ENCODE measurements at places on chromosomes 12 and 14. TPM values are rescaled to one million over a fixed set of nuclear protein-coding genes. Genes with fewer than 3 reads are reported as not detected.

The GYS2 gene
- total RNA-seq, result not detected

GRCh38 chr12:105862163-105862821 is 276.5 kb downstream of the NUAK1 start:
- H3K4me1 ChIP-seq, result no peaks in the 10 kb centered on the region
- no peak overlapping the region for H3K4me3 ChIP-seq
- no peaks in the 10 kb centered on the region for H3K27me3 ChIP-seq
- DNase-seq, result no peak
- H3K36me3 ChIP-seq, result no peaks in the 10 kb centered on the region
- H3K27ac ChIP-seq, result no peak overlapping the region

DNA sequence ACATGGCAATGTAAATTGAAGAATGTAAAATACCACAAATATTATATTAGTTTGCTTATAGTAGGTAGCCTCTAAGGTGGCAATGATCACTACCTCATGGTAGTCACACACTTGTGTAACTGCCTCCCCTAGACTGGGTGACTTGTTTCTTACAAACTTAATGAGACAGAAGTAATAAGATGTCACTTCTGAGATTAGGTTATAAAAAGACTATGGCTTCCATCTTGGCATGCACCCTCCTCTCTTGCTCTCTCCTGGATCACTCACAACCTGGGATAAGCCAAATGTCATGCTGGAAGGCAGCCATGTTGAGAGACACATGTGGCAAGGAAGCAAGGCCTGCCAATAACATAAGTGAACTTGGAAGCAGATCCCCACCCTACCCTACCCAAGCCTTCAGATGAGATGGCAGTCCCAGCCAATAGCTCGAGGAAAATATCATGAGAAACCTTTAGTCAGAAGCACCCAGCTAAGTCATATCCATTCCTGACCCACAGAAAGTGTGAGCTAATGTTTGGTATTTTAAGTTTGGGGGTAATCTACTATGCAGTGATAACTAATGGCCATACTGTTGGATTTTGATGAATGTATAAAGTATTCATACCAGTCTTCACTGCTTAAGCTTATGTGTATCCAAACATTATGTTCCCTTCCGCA is 43.3 kb downstream of the PPP1R12A start:
- no peaks in the 10 kb centered on the region for H3K36me3 ChIP-seq
- H3K4me1 ChIP-seq, result no peaks in the 10 kb centered on the region
- H3K27me3 ChIP-seq, result no peaks in the 10 kb centered on the region
- H3K4me3 ChIP-seq, result no peak overlapping the region

DNA sequence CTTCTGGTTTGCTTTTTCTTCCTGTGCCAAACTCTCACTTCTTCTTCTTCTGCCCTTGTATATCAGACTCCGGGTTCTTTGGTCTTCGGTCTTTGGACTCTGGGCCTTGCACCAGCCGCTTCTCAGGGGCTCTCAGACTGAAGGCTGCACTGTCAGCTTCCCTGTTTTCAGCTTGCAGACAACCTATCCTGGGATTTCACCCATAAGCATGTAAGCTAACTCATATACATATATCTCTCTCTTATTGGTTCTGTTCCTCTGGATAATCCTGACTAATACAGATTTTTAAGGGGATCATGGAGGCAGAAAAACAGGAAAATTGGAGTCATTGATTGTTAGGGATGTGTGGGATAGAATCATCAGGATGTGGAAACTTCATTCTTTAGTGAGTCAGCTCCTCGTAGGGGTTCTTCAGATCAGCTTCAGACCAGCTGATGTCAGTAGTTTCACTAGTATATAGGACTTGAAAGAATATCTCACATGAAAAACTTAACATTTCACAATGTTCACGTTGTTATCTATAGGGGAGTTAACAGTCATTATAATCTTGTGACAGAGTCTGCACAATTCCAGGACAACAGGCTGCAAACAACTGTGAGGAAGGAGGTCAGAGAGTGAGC is 102.9 kb downstream of the RASSF9 start:
- no peak overlapping the region for H3K4me3 ChIP-seq
- H3K36me3 ChIP-seq, result no peaks in the 10 kb centered on the region
- DNase-seq, result no peak
- no peak overlapping the region for H3K27ac ChIP-seq
- H3K4me1 ChIP-seq, result no peaks in the 10 kb centered on the region

The TTC9 gene
- 0.82 TPM for total RNA-seq

DNA sequence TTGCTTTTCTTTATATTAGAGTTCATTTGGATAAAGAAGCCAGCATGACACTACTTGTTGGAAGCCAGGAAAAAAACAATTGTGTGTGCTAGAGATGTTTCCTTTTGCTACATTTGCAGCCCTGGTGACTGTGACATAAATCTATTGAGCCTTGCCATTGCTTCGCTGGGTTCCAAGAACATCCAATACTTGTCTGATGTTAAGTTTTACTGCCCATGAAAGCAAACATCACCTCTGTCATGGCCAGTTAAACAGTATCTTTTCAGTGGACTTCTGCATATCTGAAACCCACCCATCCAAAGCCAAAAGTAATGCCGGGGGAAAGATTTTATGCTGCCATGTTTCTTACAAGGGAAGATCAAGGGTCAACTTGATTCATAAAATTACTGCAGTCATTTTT is 184.0 kb downstream of the MSRB3 start:
- H3K36me3 ChIP-seq, result no peaks in the 10 kb centered on the region
- H3K4me1 ChIP-seq, result no peaks in the 10 kb centered on the region
- no peaks in the 10 kb centered on the region for H3K27me3 ChIP-seq
- H3K27ac ChIP-seq, result no peak overlapping the region
- no peak overlapping the region for H3K4me3 ChIP-seq
- DNase-seq, result no peak

- DNase-seq, result no peak
- H3K27me3 ChIP-seq, result no peaks in the 10 kb centered on the region
- H3K36me3 ChIP-seq, result no peaks in the 10 kb centered on the region
- H3K4me3 ChIP-seq, result no peak overlapping the region
- no peak overlapping the region for H3K27ac ChIP-seq
Observed at GRCh38 chr14:59127437-59127732, 61.1 kb upstream of the DAAM1 start.

The OR6S1 gene
- not detected for total RNA-seq

DNA sequence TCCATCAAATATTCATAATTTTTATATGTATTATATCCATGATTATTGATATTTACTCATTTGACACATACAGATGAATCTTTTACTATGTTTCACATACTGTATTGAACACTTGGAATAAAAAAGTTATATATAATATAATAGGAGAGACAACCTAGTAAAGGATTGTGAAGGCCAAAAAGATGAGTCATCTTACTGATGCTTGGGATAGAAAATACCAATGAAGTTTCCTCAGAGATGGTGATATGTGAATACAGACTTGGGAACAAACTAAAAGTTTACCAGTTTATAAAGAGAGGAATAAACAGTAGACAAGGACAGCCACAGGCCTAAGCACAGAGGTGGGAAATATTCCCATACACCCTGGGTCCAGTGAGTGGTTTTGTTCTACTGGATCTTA is 743.9 kb upstream of the FLRT2 start:
- no peak overlapping the region for H3K27ac ChIP-seq
- DNase-seq, result no peak
- no peak overlapping the region for H3K4me3 ChIP-seq

The ACOT6 gene
- total RNA-seq, result not detected

- DNase-seq, result no peak
- H3K27me3 ChIP-seq, result no peaks in the 10 kb centered on the region
- H3K4me3 ChIP-seq, result no peak overlapping the region
- no peaks in the 10 kb centered on the region for H3K36me3 ChIP-seq
- H3K27ac ChIP-seq, result no peak overlapping the region
- no peaks in the 10 kb centered on the region for H3K4me1 ChIP-seq
Observed at GRCh38 chr12:17028348-17028747, 422.4 kb upstream of the LMO3 start.

DNA sequence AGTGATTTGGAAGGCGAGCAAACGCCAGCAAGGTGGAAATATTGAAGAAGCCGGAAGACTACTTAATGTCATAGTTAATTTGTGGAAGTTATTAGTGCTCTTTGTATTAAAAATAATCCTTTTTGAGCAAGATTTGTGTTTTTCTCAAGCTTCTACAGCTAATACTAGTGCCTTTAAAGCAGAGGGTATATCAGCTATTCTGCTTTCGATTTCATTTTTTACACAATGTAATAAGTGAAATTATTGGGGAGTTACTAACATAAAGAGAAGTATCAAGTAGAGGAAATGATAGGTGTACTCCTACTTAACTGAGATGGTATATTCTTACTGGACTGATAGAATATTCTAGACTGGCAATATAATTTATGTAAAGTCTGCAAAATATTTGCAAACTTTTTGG is 392.4 kb upstream of the DCN start:
- no peaks in the 10 kb centered on the region for H3K4me1 ChIP-seq
- DNase-seq, result no peak
- no peaks in the 10 kb centered on the region for H3K36me3 ChIP-seq
- H3K27me3 ChIP-seq, result no peaks in the 10 kb centered on the region
- H3K4me3 ChIP-seq, result no peak overlapping the region
- H3K27ac ChIP-seq, result no peak overlapping the region

The SDR9C7 gene
- total RNA-seq, result not detected

DNA sequence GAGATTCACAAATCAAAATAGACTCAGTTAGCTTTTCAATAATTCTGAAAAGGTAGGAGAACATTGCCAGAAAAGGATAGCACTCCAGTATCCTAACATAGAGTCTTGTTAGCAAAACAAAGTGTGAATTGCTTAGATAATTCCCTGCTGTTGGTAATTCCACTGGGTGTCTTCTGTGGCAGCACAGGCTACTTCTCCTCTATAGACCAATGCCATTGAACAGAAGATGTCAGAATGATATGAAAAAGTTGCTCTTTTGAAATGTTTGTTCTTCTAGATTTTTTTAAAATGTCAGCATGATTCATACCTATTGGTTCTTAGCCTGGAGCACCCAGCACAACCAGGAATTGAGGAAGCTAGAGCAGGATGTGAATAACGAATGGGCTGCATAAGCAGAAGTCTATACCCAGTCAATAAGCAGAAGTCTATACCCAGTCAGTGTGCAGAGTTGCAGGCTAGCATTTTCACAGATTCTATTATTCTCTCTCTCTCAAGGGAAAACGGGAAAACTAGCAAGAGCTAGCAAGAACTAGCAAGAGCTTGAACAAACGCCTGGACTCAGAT is 112.8 kb downstream of the SYT1 start:
- H3K27me3 ChIP-seq, result no peaks in the 10 kb centered on the region
- no peak overlapping the region for H3K4me3 ChIP-seq
- no peaks in the 10 kb centered on the region for H3K36me3 ChIP-seq
- DNase-seq, result no peak
- no peak overlapping the region for H3K27ac ChIP-seq

The ABCD2 gene
- total RNA-seq, result 0.17 TPM

GRCh38 chr14:67680121-67680602 is 5.7 kb upstream of the VTI1B start:
- H3K4me3 ChIP-seq, result no peak overlapping the region
- H3K4me1 ChIP-seq, result no peaks in the 10 kb centered on the region
- no peak overlapping the region for H3K27ac ChIP-seq
- DNase-seq, result no peak
- no peaks in the 10 kb centered on the region for H3K27me3 ChIP-seq

- H3K27ac ChIP-seq, result peak overlapping the region; percentile 72
- no peaks in the 10 kb centered on the region for H3K36me3 ChIP-seq
- H3K27me3 ChIP-seq, result no peaks in the 10 kb centered on the region
- peak overlapping the region; percentile 85 for H3K4me3 ChIP-seq
- DNase-seq, result peak; percentile 66
Observed at GRCh38 chr14:102554821-102555819, 37.3 kb upstream of the RCOR1 start.

DNA sequence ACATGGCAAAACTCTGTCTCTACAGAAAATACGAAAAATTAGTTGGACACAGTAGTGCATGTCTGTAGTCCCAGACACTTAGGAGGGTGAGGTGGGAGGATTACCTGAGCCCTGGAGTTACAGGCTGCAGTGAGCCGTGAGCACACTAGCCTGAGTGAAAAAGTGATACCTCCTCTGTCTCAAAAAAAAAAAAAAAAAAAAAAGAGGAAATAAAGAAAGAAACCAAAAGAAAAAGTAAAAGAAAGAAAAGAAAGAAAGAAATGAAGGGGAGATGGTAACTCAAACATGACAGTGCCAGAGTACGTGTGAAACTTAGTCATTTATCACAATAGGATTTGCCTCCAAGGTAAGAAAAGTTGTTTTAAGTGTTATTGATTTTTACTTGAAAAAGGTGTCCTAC is 407.0 kb upstream of the MGAT4C start:
- no peaks in the 10 kb centered on the region for H3K27me3 ChIP-seq
- no peaks in the 10 kb centered on the region for H3K4me1 ChIP-seq
- H3K27ac ChIP-seq, result no peak overlapping the region
- no peak for DNase-seq
- no peaks in the 10 kb centered on the region for H3K36me3 ChIP-seq
- H3K4me3 ChIP-seq, result no peak overlapping the region

DNA sequence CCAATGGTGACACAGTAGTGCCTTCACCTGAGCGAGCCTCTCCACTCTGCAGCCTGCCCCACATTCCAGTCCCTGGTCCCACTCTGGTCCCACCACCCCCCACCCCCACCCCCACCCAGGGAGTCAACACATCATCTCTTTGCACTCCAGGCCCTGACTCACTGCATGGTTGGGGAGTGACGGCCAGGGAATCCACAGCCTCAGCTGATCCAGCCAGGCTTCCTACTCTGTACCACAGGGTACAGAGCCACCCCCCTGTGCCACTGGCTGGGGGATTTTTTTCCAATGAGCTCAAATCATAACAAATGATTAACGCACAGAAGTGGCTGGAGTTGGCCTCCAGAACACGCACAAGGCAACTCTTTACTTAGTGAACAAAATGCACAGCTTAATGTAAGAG is 233.7 kb downstream of the NTF3 start:
- no peak overlapping the region for H3K4me3 ChIP-seq
- no peak overlapping the region for H3K27ac ChIP-seq
- H3K36me3 ChIP-seq, result no peaks in the 10 kb centered on the region
- DNase-seq, result no peak
- H3K27me3 ChIP-seq, result no peaks in the 10 kb centered on the region
- no peaks in the 10 kb centered on the region for H3K4me1 ChIP-seq

DNA sequence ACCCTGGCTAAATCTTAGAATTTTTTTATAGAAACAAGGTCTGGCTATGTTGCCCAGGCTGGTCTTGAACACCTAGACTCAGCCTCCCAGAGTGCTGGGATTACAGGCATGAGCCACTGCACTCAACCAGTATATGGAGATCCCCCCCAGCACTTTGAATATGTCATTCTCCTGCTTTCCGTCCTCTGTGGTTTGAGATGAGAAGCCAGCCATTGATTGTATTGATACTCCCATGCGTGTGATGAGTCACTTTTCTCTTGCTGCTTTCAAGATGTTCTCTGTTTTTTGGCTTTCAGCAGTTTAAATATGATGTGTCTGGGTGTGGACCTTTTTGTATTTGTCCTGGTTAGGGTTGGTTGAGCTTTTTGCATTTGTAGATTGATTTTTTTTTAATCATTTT is 75.2 kb upstream of the DNM1L start:
- DNase-seq, result no peak
- no peaks in the 10 kb centered on the region for H3K4me1 ChIP-seq
- peaks cover 4% of the 10 kb centered on the region for H3K36me3 ChIP-seq
- no peak overlapping the region for H3K4me3 ChIP-seq

- no peak for DNase-seq
- H3K36me3 ChIP-seq, result no peaks in the 10 kb centered on the region
- no peak overlapping the region for H3K27ac ChIP-seq
- no peaks in the 10 kb centered on the region for H3K4me1 ChIP-seq
Observed at GRCh38 chr14:90567991-90568390, 171.2 kb downstream of the CALM1 start.

The TAC3 gene
- 1.9 TPM for total RNA-seq

- DNase-seq, result peak; percentile 66
- H3K27me3 ChIP-seq, result no peaks in the 10 kb centered on the region
Observed at GRCh38 chr12:26853303-26854030, 20.5 kb upstream of the ITPR2 start.

The RASAL1 gene
- total RNA-seq, result 10.2 TPM

The RBMS2 gene
- 42.7 TPM for total RNA-seq

The TAS2R9 gene
- total RNA-seq, result not detected

- DNase-seq, result no peak
- H3K4me3 ChIP-seq, result no peak overlapping the region
- no peaks in the 10 kb centered on the region for H3K4me1 ChIP-seq
Observed at GRCh38 chr12:77767756-77768343, 62.8 kb upstream of the NAV3 start.
